Head of caudate nucleus (tissue), 42 donors: ENCODE measurements at places on chromosomes 5 and 9.

- DNase-seq, result no peak
Observed at GRCh38 chr9:15178631-15179030, 128.4 kb downstream of the TTC39B start.

GRCh38 chr5:143174714-143175398, 228.6 kb downstream of the NR3C1 start:
- no peak for DNase-seq

DNA sequence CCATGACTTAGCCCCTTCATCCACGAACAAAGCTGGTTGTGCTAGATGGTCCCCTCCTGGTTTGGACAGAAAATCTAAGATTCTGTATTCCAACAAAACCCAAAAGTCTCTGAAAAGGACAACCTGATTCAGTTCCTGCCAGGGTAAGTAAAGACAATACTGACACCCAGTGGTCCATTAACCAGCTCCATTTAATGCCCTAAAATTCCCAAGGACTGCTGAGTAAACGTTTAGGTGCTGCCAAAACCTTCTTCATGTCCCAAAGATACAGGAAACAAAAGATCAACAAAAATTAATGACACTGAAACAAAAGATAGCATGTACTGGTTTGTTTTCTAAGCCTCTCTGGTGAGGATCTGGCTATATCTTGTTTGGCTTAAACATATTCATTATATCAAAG, 25.3 kb upstream of the PPP1R2B start:
- peak; percentile 31 for DNase-seq

- DNase-seq, result no peak
Observed at GRCh38 chr5:111129938-111130337, 37.8 kb downstream of the WDR36 start.

DNA sequence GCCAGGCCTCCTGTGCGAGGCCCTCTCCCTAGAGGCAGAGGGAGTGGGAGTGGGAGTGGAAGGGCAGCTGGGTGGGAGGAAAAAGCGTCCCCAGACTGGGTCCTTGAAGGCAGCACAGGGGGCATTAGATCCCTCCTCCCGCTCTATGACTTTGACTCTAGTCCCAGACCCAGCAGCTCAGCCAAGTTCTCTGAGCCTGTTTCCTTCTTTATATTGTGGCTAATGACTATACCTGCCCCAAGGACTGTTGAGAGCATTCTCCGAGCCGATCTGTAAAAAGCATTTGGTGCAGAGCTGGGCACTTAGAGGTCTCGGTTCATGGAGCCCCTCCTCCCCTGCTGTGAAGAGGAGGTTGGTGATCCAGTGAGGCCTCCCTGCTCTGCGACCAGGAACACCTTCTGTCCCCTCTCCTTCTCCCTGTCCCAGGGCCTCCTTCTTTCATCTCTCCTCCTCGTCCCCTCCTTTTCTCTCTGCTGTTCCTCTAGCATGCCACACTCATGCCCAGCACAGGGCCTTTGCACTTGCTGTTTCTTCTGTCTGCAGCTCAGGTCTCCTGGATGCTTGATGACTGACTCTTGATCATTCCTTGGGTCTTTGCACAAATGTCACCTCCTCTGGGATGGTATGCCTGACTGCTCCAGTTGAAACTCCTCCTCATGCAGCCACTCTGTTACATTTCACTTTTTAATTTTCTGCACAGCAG, 23.4 kb upstream of the PSD2 start:
- DNase-seq, result no peak

DNA sequence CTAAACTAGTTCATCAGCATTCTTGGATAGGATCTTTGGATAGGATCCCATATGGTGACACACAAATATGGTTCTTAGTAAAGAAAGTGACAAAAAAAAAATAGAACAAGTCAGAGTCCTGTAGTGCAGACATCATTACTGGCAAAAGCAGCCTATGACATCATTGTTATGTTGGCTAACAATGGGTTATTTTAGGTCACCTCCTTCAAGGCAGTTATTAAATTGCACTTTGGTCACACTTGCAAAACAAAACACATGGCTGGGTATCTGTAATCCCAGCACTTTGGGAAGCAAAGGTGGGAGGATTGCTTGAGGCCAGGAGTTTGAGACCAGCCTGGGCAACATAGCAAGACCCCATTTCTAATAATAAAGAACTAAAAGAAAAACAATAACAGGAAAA, 185.9 kb downstream of the KIAA0825 start:
- no peak for DNase-seq

DNA sequence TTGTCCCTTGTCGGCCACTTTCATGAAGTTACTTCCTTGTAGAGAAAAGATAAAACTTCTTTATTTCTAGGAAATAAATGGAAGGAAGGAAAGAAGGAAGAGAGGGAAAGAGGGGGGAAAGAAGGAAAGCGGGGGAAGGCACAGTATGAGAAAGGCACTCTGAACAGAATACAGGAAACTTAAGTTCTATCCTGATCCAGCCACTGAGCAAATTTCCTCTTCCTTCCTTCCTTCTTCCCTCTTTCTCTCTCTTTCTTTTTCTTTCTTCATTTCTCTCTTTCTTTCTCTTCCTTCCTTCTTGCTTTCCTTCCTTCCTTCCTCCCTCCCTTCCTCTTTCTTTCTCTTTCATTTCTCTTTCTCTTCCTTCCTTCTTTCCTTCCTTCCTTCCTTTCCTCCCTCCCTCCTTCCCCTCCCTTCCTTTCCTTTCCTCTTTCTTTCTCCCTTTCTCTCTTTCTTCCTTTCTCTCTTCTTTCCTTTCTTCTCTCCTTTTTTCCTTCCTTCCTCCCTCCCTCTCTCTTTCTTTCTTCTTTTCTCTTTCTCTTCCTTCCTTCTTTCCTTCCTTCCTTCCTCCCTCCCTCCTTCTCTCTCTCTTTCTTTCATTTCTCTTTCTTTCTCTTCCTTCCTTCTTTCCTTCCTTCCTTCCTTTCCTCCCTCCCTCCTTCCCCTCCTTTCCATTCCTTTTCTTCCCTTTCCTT, 240.2 kb upstream of the BRINP1 start:
- DNase-seq, result no peak

DNA sequence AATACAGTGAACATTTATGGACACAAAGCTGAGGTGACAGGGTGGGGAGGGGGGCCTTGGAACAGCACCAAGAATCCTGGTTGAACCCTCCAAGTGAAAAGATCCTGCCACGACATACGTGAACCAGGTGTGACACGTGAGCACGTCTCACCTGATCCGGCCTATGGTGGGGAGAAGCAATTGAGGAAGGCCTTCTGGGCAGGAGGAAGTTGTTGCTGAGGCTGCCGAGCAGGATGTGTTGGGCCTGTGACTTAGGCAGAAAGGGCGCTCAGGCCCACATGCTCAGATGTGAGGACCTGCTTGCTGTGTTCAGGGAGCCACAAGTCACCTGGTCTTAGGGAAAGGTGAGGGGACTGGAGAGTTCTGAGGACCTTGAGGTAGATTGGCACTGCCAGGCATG, 2.5 kb upstream of the MAPK9 start:
- DNase-seq, result no peak

DNA sequence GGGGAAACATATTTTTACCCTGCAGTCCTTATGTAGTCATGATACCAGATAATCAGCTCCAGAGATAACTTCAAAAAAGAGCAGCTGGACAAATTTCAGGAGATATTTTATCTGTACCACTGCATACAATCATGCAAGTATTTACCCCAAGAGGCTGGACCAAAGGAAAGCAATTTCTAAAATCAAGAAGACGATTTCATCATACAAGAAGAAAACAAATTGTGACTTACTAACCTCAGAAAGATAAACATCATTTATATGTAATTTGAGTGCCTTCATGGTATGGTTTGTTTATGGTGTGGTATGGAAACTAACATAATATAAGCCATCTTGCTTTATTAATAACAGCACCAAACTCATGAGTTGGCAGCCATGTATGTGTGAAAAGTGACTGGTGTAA, 603.6 kb downstream of the PSAT1 start:
- DNase-seq, result no peak

- DNase-seq, result no peak
Observed at GRCh38 chr9:33868440-33868973, 51.5 kb downstream of the UBE2R2 start.

- no peak for DNase-seq
Observed at GRCh38 chr9:8863069-8863468, 1063.5 kb upstream of the DMAC1 start.

- no peak for DNase-seq
Observed at GRCh38 chr5:95872346-95873268, 50.1 kb upstream of the GLRX start.

GRCh38 chr9:94956731-94957130, 230.2 kb downstream of the AOPEP start:
- DNase-seq, result no peak

DNA sequence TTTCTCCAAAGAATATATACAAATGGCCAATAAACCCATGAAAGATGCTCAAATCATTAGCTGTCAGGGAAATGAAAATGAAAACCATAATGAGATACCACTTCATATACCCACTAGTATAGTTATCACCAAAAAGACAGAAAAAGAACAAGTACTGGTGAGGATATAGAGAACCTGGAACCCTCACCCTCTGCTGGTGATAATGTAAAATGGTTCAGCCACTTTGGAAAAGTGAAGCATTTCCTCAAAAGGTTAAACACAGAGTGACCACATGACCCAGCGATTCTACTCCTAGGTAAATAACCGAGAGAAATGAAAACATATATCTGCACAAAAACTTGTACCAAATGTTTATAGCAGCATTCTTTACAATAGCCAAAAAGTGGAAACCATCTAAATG, 72.0 kb downstream of the HSD17B3 start:
- DNase-seq, result no peak

DNA sequence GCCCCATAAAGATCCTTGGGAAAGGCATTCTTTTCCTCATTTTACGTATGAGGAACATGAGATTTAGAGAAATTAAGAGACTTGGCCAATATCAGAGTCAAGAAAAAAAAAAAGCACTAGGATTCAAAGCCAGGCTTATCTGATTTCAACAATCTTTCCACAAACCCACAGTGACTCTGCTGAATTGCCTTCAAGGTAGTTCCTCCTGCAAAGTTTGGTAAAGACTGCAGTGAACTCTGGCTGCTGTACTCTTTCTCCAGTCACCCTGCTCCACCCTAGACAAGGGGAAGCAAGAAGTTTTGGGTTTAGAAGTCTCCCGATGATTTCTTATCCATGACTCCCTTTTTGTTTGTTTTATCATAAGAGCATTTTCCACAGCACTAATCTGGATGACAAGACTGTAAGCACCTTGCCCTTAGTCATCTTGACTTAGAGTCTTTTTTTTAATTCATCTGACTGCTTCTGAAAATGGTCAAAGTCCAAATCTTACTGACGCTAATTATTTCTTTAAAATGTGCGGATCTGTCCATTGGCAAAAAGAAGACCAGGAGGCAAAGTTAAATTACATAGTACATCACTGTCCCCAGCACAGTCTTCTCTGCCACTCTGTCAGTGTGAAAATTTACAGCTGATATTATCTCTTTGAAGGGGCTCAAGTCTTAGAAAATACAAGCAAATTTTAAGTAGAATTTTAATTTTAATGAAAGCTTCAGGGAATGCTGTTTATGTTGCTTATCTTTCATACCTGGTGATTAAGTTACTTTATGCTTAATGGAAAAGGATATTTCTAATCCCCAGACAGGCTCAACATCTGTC, 180.1 kb downstream of the TTLL11 start:
- no peak for DNase-seq

- DNase-seq, result no peak
Observed at GRCh38 chr5:120055858-120056257, 408.2 kb upstream of the PRR16 start.

GRCh38 chr5:124402144-124402581, 344.3 kb downstream of the ZNF608 start:
- no peak for DNase-seq

DNA sequence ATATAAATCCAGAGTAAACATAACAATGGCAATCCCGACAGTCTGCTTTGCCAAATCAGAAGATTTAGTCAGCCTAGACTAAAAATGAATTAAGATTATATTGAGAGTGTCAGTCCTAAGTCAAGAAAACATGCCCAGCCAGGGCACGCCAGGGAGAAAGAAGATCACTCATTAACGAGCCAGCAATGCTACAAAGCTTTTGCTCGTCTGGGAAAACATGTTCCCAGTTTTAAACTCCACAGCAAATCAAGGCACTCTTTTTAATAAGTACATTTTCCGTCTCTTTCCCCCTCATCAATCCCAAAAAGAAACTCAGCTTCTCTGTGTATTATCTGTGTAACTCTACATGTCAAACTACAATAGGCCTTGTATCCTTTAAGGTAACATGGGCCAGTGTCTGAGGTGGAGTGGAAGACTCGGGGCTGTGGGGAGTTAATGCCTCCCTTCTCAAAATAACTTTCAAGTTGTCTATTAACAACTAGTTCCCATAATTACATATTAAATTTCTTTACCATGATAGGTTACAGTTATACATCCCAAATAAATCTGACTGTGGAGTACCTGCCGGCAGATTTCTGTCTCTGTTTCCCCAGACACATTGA, 40.9 kb downstream of the NFIB start:
- DNase-seq, result no peak

- no peak for DNase-seq
Observed at GRCh38 chr9:74691058-74691457, 193.9 kb downstream of the RORB start.

DNA sequence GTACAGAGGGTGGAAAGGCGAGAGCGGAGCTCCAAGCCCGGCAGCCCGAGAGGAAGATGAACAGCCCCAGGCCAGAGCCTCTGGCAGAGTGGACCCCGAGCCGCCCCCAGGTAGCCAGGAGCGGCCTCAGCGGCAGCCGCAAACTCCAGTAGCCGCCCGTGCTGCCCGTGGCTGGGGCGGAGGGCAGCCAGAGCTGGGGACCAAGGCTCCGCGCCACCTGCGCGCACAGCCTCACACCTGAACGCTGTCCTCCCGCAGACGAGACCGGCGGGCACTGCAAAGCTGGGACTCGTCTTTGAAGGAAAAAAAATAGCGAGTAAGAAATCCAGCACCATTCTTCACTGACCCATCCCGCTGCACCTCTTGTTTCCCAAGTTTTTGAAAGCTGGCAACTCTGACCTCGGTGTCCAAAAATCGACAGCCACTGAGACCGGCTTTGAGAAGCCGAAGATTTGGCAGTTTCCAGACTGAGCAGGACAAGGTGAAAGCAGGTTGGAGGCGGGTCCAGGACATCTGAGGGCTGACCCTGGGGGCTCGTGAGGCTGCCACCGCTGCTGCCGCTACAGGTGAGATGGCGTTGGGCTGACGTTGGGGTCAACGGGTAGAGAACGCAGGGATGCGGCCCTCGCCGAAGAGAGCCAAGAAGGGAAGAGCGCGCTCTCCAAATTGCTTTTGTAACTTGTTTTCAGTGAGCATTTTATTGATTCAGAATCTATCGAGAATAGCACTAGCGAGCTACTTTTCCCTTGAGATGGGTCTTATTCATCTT, at the start of gene PTGER4:
TSS of gene PTGER4 (plus strand) at position 3 of the 769 bp plus-strand sequence. CDS start 1,079 bp downstream, outside the sequence.
- no peak for DNase-seq
